Cortex of kidney (tissue), 1 donor: ENCODE measurements at places on chromosomes 7 and 10.

- no peak for DNase-seq
Observed at GRCh38 chr10:93815304-93816096, 57.8 kb downstream of the LGI1 start.

DNA sequence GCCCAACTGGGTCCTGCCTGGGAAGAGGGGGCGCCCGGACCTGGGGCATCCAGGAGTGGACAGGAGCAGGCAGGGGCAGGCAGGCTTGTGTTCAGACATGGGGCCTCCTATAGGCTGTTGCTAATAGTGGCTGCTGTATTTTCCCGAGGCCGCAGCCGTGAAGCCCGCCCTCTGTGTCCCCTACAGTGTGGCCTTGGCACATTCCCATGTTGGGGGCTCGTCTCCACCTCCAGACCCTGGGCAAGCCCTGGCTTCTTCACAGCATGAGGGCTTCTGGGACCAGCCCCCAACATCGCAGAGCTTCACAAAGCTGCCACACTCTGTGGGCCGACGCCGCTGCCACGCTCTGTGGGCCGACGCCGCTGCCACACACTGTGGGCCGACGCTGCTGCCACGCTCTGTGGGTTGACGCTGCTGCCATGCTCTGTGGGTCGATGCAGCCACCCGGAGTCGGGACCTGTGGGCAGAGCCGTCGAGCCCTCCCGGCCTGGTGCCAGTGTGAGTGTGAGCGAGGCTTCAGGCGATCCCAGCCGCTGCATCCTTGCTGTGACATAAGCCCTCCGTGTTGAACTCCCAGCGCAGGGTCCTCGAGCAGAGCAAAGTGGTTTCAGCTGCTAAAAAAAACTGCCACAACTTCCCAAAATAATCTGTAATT, 109.0 kb downstream of the INPP5A start:
- no peak for DNase-seq

DNA sequence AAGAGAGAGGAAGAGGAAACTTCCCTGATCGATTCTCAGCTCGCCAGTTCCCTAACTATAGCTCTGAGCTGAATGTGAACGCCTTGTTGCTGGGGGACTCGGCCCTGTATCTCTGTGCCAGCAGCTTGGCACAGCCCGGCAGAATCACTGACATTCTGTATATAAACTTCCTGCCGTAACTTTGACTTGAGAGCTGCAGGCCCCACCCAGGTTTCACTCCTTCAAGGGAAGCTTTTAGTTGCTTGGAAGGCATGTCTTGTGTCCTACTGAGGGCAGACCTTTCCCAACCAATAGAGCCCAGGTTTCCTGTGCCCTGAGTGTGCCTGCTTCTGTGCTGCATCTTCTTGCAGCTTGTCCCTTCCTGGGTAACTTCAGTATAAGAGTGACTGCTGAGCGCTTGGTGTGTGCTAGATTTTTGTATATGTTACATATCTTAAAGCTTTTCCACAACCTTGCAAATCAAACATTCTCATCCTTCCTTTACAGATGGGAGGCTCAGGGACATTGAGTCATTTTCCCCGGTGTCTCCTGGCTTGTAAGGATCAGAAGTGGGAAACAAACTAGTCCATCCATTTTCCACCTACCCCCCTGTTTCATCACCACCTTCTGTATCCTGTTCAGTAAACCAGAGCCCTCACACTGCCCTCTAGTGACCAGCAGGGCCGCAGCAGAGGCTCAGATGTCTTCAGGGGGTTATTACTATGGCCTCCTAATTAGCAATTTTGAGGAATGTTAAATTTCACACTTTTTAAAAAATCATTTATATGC, 225.2 kb upstream of the PRSS58 start:
- DNase-seq = no peak

GRCh38 chr7:145732521-145732920, 384.1 kb upstream of the CNTNAP2 start:
- no peak for DNase-seq

GRCh38 chr7:46352004-46352954, 431.2 kb upstream of the IGFBP3 start:
- DNase-seq = no peak

- DNase-seq = no peak
Observed at GRCh38 chr10:98012644-98013043, 17.8 kb downstream of the CRTAC1 start.

GRCh38 chr7:16881844-16882243, at the start of gene AGR3:
AGR3 (minus strand) TSS chr7:16881983; CDS start chr7:16878618, 3,365 bp downstream.
- DNase-seq = no peak

- DNase-seq = no peak
Observed at GRCh38 chr7:24323961-24324480, 40.0 kb downstream of the NPY start.

GRCh38 chr10:129938460-129938859, 25.6 kb downstream of the EBF3 start:
- DNase-seq = no peak

GRCh38 chr7:104862719-104863118, 151.3 kb upstream of the KMT2E start:
- no peak for DNase-seq

DNA sequence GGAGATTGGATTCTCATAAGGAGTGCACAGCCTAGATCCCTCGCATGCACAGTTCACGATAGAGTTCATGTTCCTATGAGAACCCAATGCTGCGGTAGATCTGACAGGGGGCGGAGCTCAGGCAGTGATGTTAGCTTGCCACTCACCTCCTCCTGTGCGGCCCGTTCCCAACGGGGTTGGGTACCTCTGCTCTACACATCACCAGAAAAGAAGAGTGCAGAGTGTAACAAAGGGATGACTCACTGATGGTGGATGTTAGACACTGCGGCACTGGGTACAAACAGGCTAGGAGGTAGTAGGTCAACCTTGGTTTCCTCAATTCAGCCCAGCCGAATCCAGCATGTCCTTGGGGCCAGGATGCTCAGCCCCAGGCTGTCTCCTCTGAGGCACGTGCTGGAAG, 66.8 kb upstream of the CHST15 start:
- no peak for DNase-seq

- no peak for DNase-seq
Observed at GRCh38 chr7:100694098-100694745, at the start of gene GIGYF1. GIGYF1 (minus strand) TSS chr7:100694250; CDS start chr7:100688238, 6,012 bp downstream.

GRCh38 chr10:61923210-61923949, 21.9 kb downstream of the ARID5B start:
- no peak for DNase-seq

DNA sequence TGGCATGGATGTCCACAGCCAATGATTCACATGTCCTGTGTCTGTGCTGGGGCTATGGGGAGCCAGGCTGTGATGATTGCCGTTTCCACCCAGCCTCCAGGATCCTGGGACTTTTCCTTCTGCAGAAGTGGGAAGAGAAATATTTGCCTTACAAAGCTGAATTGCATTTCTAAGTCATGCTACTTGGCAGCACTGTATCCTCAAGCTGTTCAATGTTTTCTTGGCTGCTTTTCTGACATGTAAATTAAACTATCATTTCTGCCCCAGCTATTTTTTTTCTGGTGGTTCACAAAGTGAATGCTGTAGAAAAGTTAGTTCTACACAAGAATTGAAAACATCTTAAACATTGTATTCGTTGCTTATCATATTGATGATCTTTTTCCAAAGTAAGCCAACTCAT, 51.9 kb upstream of the TCERG1L start:
- DNase-seq = no peak

GRCh38 chr7:134919240-134919641, 67.1 kb upstream of the AGBL3 start:
- DNase-seq = no peak

GRCh38 chr10:614790-615582, 74.5 kb downstream of the DIP2C start:
- DNase-seq = no peak
